ENCODE measurements at places on chromosomes 4 and X.

GRCh38 chr4:168504526-168504925 lies 7.7 kb downstream of the PALLD start:
- no peak for DNase-seq

DNA sequence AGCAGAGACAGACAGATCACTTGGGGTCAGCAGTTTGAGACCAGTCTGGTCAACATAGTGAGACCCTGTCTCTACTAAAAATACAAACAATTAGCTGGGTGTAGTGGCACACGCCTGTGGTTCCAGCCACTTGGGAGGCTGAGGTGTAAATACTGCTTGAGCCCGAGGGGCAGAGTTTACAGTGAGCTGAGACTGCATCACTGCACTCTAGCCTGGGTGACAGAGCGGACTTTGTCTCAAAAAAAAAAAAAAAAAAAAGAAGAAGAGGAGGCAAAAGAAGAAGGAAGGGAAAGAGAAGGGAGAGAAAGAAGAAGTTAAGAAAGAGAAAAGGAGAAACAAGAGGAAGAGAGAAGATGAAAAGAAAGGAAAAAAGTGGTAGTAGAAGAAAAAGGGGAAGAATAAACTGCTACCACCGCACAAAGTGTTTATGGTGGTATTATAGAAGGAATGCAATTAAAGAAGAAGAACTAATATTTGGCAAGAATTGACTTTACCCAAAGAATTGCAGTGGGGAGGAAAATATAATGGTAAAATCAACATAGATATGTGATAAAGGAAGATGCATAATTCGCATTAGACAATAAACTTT lies 19.6 kb upstream of the NSUN7 start:
- DNase-seq: no peak

GRCh38 chrX:56397636-56398035 lies 165.5 kb downstream of the KLF8 start:
- no peak for DNase-seq

GRCh38 chrX:54920610-54921426 lies at the start of gene TRO:
TSS of gene TRO (plus strand) at chrX:54920824. CDS start at chrX:54922247, 1,423 bp downstream.
- peak; percentile 25 for DNase-seq

- no peak for DNase-seq
Measured at GRCh38 chr4:78642934-78643333, 91.4 kb downstream of the ANXA3 start.

GRCh38 chrX:153059191-153060094 lies 3.2 kb downstream of the PNMA3 start:
- no peak for DNase-seq
